ENCODE measurements at places on chromosomes 13 and 19.

DNA sequence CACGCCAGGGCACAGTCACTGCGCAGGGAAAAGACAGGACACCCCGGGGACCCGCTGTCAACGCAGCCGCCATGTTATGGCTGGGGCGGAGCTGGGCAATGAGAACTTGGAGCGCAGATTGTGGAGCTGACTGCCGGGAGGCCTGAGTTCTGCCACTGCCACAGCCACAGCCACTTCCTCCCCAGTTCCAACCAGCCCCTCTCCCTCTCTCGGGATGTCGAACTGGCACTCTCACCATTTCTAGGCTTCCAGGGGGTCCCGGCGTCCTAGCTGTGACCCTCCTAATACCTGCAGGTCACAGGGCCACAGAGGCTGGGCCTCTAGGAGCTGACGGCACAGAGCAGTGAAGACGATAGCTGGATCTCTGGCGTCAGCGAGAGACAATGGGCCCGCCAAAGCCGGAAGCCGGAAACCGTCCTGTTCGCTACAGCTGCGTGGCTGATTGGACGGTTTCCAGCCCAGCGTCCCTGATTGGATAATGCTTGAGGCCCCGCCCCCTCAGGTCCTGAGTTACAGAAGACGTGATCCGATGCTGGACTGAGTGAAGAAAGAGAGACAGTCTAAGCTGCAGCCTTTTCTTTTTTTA, at the start of gene ZNF506:
TSS of gene ZNF506 (minus strand) at position 385 of the 586 bp plus-strand sequence. CDS start at position 238, 147 bp downstream.
- DNase-seq: peak; percentile 97

- DNase-seq: no peak
Measured at GRCh38 chr19:41437944-41438574, 1.7 kb downstream of the DMAC2 start.

DNA sequence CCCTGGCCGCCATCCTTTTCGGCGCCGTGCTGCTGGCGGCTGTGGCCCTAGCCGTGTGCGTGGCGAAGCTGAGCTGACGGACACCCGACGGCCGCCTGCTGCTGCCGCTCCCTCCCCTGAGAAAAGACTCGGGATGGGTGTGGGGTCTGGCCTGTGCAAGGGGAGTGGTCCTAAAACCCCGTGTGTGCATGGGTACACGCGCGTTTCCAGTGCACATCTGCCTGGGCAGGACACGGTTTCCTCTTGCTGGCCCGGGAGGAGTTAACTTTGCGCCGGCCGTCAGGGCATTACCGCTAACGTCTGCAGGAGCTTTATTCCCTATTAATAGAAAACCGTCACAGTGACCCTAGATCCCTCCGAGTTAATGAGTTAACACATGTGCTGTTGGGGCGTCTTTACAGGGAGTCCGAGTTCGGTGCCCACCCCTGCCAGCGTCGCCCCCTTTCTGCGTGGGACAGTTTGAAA, 1.3 kb downstream of the RGS9BP start:
- no peak for DNase-seq

- DNase-seq: no peak
Measured at GRCh38 chr19:12629215-12629614, 18.5 kb downstream of the ZNF791 start.

DNA sequence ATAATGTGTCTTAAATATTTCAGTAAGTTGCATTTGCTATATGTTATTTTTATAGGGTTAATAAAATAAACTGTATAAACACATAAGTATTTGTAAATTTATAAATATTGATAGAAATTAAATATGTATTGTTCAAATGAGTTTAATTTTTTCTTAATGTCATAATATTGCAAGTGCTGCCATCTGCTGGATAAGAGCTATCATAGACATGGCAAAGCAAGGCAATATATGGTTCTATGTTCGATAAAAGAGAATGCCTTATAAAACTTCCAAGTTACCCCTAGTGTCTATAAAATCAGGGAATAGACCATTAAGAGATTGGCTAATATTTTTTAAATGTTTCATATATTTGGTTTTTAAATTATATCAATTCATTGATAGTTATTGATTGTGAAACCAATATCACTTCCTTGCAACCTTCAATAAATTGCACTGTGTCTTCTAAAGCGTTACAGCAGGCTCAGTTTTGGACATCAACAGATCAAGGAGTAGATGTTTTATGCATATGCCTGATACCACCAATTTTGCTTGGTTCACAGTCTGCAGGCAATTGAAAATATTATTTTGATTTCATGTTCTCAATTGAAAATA, 29.0 kb upstream of the SLITRK6 start:
- no peak for DNase-seq

DNA sequence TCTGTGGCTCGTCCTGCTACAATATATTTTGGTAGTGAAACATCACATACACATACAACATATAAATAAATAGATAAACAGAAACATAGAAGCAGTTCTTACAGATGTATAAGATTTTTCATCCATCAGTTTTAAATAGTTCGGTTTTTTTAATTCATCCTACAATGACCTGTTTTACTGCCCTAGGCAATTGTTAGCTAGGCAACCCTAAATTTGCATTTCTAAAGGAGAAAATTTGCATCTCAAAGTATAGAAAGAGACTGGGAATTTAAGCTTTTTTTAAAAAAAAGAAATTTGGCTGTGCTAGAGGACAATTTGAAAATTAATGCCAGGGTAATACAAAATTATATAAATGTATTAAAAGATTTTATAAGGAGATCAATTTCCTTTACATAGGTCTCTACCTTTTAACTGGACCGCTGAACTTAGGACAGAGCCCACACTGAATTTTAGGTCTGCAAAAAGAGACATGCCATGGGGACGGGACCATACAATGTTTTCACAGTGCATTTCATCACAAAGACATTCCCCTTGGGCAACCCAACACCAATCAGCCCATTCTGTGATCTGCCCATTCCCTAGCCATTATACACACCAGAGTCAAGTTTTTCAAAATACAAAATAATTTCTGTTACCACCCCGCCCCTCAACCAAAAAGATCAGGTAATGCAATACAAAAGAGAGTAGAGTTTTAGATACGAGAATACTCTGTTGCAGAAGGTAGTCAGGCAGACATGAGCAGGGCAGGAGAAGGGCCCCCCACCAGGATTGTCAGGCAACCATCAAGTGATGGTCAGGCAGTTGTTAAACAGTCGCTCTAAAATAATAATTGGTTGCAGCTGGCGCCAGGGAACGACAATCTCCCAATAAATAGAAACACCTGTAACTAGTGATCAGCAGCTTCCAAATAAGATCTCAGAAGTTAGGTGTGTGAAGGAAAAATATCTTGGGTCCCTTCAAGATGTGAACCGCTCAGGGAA, 299.7 kb upstream of the SGCG start:
- DNase-seq: no peak

GRCh38 chr13:66546534-66547379, 683.4 kb downstream of the PCDH9 start:
- DNase-seq: no peak

Measured in CD4-positive, alpha-beta T cell treated with Interferon alpha-2 for 1 hour (primary cell).